NCI-H1436 (cell line): ENCODE measurements at places on chromosomes 6 and 20.
A peak's percentile ranks its signal among the peaks of the same experiment; 100 is the strongest.

GRCh38 chr20:21125072-21125848 lies 622 bp upstream of the KIZ start:
- DNase-seq: peak; percentile 13

DNA sequence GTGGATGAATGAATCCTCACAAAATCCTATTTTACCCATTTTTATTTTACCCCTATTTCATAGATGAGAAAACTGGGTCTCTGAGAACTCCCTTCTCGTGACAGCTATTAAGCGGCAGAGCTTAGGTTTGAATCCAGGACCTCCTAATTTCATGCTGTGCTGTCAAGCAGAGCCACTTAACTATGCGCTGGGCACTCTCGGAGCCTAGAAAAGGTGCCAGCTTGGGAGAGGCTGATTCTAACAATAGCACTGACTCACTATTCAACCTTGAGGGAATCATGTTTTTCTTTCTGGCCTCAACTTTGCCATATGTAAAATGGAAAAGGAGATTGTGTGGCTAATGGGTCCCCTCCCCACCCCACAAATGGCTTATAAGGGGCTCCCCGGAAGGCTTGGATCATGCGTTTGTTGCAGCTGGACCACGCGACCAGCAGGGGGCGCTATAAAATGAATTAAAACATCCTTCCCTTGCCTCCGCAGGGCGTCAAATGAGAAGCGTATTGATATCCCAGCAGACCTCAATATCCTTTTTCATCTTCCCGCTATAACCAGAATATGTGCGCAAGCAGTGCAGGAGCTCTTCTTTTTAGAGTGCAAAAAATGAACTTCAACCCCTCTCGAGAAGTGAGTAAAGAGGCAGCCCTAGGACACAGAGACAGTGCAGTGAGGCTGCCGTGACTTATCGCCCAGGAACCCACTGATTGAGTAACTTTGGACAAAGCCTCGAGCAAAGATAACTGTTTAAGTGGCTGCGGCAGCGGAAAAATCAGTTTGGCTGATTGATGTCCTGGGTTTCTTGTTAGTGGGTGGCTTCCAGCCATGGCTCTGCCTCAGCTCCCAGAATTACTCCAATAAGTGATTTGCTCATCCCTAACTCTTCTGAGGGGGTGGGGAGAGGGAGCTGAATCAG lies 12.8 kb upstream of the PDYN start:
- DNase-seq: peak; percentile 3

- no peak for DNase-seq
Observed at GRCh38 chr6:16412171-16412570, 173.8 kb downstream of the GMPR start.

GRCh38 chr6:98787961-98788360 lies 46.4 kb upstream of the POU3F2 start:
- DNase-seq: no peak

- no peak for DNase-seq
Observed at GRCh38 chr20:32966382-32966781, 37.9 kb downstream of the SUN5 start.

DNA sequence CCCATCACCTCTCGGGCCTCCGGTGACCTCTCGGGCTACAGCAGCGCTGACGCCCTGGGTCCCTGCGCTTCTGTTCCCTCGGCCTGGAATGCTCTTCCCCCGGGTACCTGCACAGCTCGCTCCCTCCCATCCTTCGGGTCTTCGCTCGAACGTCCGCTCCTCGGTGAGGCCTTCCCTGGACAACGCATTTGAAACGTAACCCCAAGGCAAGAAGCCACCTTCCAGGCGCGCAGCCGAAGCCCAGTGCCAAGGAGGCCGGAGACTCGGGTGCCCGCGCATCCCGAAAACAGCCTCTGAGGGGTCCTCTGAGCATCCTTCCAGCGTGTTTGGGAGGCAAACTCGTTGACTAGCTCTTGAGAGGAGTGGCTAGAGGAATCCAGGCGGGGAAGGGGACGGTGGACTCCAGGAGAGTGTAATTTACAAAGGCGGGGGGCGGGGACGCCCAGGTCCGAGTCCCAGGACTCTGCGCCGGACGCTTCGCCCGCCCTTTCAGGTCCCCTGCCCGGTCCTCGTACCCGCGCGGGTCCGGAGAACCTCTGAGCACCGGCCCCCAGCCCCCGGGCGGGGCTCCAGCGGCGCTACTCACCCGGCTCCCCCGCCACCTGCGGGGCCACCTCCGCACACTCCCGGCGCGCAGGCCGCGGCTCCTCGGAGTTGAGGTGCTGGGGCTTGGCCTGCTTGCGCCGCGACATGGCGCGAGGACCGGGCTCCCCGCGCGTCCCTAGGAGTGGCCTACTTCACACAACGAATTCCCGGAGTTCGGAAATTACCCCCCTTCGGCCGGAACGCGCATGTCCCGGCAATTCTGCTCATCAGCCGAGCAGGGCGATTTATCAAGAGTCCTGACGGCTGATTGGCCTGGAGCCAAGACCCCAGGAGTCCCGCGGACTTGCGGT lies 86.8 kb downstream of the ZFP64 start:
- no peak for DNase-seq

DNA sequence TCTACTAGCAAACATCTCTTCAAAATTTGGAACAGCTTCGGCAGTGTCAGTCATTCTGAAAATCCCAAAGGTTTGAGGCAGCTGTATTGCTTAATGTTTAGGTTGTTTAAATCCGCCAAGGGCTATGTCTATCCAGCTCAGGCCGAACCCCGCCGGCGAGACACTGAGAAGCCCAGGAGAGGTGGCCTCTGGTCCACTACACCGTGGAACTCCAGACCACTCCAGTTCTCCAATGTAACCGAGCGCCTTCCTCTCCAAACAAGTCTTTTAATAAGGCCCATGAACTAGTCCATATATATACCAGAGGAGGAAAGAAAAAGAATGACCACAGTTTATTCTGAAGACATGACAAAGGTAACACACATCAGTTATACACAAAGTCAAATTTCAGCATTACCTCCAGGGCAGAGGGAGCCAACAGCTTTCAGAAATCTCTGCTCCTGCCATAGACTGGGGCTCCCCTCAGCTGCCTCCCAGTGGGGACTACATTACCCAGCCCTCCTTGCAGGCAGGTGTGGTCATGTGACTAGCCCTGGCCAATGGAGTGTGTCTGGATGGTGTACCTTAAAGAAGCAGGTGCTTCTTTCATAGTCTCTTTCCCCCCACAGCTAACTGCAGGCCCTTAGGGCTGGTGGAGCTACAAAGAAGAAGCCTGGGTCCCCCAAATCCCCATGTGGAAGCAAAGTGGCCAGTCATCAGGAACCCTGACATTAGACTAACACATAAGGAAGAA lies at the start of gene RAMACL:
Gene RAMACL (minus strand): TSS at position 255 of the 733 bp plus-strand sequence. CDS start 201 bp downstream, at position 54.
- peak; percentile 23 for DNase-seq

DNA sequence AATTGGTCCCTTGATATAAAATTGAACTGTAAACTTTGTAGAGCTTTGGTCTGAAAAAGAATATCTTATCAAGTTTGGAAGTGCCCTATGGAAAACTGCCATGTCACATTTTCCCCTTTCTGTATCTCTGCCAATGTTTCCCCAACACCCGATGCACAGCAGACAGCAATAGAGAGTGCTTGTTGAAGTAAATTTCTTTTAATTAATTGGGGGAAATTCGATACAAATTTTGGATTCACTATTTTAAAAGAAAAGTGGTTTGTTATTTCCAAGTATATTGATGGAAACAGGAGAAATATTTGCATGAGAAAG lies 208.1 kb downstream of the OGFRL1 start:
- no peak for DNase-seq

DNA sequence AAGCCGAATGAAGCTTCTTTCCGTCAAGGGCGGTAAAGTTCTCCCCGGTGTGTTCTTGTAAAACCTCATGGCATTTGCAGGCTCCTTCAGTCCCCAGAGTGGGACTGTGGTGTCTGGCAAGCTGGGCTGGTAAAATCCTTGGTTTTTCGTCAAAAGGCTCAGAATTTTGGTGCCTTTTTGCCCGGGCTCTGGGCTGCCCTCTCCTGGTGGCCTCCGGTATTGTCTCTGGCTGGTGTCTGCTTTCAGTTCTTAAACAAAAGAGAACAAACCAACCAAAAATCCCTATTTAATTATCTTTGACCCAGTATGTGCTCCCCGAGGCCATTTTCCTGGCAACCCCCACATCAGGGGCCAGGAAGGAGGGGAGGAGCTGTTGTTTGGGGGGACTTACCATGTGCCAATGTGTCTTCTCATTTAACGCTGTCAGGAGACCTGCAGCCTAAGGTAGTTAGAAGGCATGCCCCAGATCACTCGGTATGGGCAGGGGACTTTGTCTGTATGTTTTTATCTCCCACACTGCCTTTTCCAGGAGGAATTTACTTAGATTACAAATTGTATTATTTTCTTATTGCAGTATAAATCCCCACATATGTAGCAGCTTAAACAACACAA lies 11.1 kb downstream of the CDH4 start:
- no peak for DNase-seq

GRCh38 chr6:22026164-22026678 lies 270.6 kb downstream of the PRL start:
- no peak for DNase-seq

- no peak for DNase-seq
Observed at GRCh38 chr20:13412806-13413445, 191.9 kb downstream of the ISM1 start.

DNA sequence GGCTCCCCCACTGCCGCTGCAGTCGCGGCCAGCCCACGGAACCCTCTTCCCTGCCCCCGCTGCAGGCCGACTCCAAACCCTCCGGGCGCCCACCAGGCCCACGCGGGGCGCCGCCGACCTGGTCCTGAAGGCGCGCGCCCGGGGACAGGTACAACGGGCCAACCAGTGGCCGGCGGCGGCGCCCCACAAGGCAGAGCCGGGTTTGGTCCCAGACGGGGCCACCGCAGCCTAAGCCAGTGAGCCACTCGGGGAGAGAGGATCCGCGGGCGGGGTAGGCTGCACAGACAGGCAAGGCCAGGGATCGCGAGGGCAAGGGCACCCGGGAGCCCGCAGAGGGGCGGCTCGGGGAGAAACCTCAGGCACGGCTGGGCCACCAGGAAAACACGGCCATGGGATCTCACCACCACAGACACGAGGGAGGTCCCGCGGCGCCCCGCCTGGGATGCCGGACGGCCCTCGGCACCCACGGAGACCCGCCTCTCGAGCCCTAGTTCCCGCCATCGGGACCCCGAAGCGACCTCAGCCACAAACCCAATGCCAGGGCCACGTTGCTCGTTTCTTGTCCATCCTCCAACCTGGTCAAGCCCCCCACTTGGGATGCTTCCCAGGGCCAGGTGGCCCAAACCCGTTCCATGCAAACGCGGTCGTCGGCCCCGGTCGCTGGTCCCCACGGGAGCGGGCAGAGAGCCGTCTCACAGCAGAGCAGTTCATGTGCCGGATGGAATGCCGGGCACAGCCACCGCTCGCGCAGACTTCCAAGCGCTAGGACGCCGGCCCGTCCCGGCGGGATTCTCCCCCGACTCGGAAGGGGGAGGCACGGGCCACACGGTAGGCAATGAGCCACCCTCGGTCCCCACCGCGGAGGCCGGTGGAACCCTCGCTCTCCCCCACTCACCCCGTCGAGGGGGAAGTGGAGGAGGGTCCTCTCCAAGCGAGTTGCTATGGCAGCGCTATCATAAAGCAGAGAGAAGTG lies 1956.6 kb upstream of the DEFB115 start:
- no peak for DNase-seq

DNA sequence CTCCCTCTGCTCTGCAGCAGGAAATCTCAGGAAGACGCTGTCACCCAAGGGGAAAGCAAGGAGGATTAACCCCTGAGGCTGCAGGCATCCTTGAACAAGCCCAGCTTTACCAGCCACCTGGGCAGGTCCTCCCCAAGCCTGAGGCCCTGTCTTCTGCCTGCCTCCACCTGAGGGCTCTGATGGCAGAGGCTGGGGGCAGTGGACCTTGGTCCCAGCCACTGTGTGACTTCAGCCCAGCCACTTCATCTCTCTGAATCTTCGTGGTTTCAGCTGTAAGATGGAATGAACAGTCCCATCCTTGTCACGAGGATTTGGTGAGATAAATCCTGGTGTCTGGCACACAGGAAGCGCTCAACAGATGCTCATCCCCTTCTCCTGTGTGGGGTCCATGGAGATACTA lies 8.5 kb upstream of the VSTM2L start:
- DNase-seq: no peak

DNA sequence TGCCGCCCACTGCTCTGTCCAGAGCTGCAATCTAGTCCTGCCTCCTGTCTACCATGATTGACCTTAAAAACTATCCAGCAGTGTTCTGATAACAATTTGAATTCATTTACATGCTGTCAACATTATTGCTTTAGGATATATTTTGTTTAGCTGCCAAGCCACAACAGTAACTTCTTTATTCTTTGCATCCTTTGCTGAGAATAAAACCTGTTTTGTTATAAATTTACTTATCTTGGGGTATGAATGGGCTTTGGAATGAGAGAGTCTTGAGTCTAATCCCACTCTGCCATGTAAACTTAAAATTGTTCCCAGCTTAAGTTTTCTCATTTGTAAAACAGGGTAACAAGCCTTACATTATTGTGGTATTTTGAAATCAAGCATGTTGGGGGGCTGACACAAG lies 116.4 kb downstream of the FLRT3 start:
- DNase-seq: no peak

DNA sequence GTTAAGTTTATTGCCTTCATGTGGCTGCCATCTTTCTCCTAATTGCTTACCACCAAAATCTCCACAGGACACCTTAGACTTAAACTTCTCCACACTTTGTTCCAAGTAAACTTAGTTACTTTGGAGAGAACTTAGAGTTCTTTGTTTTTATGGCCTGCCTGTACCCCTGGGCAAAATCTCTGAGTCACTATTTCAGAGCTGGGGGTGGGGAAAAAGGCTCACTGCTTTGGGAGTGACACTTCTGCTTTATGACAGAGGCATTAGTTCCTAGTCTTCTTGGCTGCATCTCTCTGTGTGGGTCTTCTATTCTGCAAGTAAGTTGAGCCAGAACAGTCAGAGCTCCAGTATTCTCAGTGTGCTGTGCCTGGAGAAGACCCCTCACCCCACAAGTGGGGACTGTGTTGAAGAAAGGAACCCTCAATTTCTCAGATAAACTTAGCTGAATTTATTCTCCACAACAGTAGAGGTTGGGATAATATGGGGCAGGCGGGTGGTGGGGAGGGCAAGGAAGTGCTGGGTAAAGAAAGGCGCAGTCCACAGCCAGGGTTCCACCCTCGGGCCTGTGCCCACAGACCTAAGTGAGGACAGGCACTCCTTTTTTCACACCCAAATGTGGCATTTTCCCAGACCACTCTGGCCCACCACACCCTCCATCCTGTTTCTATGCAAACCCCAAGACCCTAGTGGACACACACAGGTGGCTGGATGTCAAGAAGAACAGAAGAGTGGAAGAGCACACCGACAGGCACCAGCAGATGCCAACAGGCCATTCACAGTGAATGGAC lies 636.6 kb upstream of the MAN1A1 start:
- DNase-seq: no peak
